ENCODE measurements at places on chromosomes 4 and X.

- no peak for DNase-seq
These were observed 36.0 kb downstream of the PLAC1 start for GRCh38 chrX:134622056-134622812.

GRCh38 chrX:53261355-53261972 lies 19.9 kb downstream of the IQSEC2 start:
- peak; percentile 32 for DNase-seq

DNA sequence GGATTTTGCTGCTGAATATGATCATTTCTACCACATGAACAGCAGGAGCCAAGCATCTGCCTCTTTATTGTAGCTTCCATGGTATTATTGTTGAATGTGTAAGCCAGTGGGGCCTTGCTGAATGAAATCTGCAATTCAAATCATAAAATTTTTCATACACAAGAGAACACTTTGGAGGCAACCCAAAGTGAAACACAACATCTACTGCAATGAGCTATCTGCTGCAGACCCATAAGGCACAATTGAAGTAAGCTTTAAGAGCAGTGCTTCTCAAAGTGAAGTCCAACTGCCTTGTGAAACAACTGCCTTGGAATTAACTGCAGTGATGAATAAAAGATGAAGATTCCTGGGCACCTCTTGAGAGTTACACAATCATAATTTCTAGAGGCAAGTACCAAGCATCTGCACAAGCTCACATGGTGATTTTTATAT lies 626.3 kb upstream of the INTU start:
- DNase-seq, result no peak

DNA sequence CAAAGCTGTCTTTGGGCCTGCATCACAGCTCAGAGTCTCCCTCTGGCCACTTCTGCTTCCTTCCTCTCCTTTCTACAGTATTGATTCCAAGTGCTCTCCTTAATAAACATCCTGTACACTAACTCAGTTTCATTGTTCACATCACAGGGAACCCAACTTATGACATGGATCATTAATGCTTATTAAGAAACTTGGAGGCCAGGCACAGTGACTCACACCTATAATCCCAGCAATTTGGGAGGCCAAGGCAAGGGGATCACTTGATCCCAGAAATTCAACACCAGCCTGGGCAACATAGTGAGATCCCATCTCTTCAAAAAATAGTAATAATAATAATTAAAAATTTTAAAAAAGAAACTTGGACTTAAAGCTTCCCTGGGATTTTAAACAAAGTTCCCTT lies 89.2 kb upstream of the EFHC2 start:
- no peak for DNase-seq

- no peak for DNase-seq
These were observed 27.8 kb upstream of the SLC25A6 start for GRCh38 chrX:1419545-1420355.

GRCh38 chrX:74613370-74614092 lies 893 bp downstream of the RLIM start:
- DNase-seq, result no peak

GRCh38 chr4:25970226-25970675 lies 56.2 kb downstream of the SMIM20 start:
- no peak for DNase-seq

DNA sequence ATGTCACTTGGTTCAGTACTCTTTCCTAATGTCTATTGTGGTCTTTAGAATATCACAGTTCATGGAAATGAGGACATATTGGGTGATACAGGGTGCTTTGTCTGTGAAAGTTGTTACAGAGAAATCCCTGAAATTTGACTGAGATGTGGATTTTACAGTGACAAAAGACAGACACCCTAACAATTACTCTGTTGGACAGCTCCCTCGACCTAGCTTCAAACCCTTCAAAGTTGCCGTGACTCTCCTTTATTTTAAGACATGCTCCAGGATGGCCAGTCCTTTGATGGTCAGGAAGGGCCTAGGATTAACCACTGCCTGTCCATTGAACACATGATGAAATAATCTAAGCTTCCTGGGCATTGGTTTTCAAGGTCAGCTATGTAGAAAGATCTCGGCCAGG lies 4.0 kb downstream of the DCX start:
- no peak for DNase-seq

- DNase-seq, result no peak
These were observed 668.7 kb upstream of the CPEB2 start for GRCh38 chr4:14333616-14334015.

- no peak for DNase-seq
These were observed 609 bp downstream of the NR3C2 start for GRCh38 chr4:148441624-148441985.

Data from activated naive CD4-positive, alpha-beta T cell treated with anti-CD3 and anti-CD28 coated beads, Interleukin-2, amount 10 ng/mL, durations not matched to agents 7 days and 5 days (primary cell).